Upper lobe of right lung (tissue), 1 donor: ENCODE measurements at places on chromosomes 3 and 15. TPM values are rescaled to one million over a fixed set of nuclear protein-coding genes. Genes with fewer than 3 reads are reported as not detected.

ROBO1 gene
- 27.1 TPM for total RNA-seq

PTPN23 gene
- total RNA-seq = 56.2 TPM

DNA sequence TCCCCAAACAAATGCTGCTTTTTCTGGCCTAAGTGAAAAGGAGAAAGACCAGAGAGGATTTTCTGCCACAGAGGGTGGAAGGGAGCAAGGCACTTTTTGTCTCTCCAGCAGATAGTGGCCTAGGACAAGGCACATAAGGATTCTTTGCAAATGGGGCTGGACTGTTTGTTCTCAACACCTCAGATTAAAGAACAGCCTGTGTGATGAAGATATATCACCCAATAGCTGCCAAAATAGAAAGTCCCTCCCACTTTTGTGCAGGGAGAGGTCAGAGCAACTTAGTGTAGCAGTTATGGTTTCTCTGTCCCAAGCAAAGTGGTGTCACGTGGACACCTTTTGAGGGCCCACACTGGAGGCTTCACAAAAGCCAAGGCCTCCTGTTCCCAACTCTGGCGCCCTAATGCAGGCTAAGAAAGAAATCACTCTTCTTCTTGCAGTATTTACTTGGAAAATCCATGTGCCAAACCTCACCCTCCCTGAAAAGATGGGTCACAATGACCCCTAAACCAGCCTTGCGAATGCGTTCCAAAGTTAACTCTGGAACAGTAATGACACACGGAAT is 84.9 kb downstream of the LRIG1 start:
- H3K36me3 ChIP-seq = peaks cover 35% of the 10 kb centered on the region
- peaks cover 18% of the 10 kb centered on the region for H3K4me1 ChIP-seq
- no peaks in the 10 kb centered on the region for H3K27me3 ChIP-seq
- H3K27ac ChIP-seq = no peak overlapping the region

DNA sequence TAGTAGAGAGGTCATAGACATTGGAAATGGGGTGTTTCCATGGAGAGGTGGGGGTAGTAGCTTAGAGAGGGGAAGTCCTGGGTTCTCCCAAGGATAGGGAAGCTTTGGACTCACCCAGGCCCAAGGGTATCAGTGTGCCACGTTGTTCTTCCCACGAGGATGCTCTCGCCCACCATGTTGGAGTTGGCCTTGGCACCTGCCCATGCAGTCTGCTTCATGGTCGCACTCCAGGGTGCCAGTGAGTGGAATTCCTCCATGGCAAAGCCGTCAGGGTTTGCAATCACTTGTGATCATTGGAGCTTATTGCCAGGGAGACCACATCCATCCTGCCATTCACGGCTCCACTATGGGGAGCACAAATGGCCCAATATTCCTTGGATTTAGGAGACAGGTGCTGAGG is 60.6 kb downstream of the GRIP2 start:
- peaks cover 88% of the 10 kb centered on the region for H3K36me3 ChIP-seq
- no peak for DNase-seq
- no peaks in the 10 kb centered on the region for H3K27me3 ChIP-seq
- H3K4me3 ChIP-seq = no peak overlapping the region
- H3K4me1 ChIP-seq = no peaks in the 10 kb centered on the region

- DNase-seq = no peak
- no peaks in the 10 kb centered on the region for H3K4me1 ChIP-seq
- no peaks in the 10 kb centered on the region for H3K27me3 ChIP-seq
Observed at GRCh38 chr3:134860141-134860540, 65.1 kb downstream of the EPHB1 start.

GRCh38 chr15:93897377-93897776 is 334.0 kb upstream of the MCTP2 start:
- no peak overlapping the region for H3K27ac ChIP-seq
- DNase-seq = no peak
- no peaks in the 10 kb centered on the region for H3K27me3 ChIP-seq
- no peaks in the 10 kb centered on the region for H3K36me3 ChIP-seq

GRCh38 chr3:59472541-59472940 is 422.7 kb upstream of the CFAP20DC start:
- no peak for DNase-seq
- no peaks in the 10 kb centered on the region for H3K27me3 ChIP-seq
- H3K27ac ChIP-seq = no peak overlapping the region
- H3K36me3 ChIP-seq = no peaks in the 10 kb centered on the region
- H3K4me1 ChIP-seq = no peaks in the 10 kb centered on the region
